Activated CD4-positive, alpha-beta T cell treated with anti-CD3 and anti-CD28 coated beads for 36 hours (primary cell): ENCODE measurements at places on chromosomes 4 and X. TPM values are rescaled to one million over a fixed set of nuclear protein-coding genes. Genes with fewer than 3 reads are reported as not detected.
A peak's percentile ranks its signal among the peaks of the same experiment; 100 is the strongest.

DNA sequence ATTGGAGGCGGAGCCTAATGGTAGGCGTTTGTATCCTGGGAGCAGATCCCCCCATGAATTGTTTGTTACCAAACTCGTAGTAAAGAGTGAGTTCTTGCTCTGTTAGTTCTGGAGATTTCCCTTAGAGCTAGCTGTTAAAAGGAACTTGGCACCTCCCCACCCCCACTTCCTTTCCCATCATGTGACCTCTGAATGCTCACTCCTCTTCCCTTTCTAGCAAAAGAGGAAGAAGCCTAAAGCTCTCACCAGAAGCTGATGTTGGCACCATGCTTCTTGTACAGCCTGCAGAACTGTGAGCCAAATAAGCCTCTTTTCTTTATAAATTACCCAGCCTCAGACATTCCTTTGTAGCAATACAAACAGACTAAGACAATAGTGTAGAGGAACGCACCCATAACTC is 13.8 kb upstream of the ATOH1 start:
- DNase-seq = no peak

DNA sequence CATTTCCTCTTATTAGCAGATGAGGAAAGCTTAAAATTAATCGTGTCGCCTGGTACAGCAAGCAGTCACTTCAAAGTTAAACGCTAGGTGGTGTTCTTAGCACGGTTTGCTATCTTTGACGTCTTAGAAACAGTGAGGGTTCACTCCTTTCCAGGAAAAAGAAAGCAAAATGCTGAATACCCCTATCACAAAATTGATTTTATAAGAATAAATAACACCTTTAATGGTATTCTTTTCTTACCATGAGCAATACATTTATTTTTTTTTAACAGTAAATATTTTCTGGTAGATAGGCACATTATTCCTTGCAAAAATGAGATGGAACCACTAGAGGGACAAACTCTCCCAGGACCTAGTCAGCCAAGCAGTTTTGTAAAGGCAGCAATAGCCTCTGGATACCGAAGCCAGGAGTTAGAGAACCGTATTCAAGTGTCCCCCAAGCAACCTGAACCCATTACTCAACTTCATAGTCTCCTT is 153.9 kb downstream of the KDR start:
- DNase-seq = no peak

GRCh38 chr4:40688446-40689095 is 58.9 kb upstream of the RBM47 start:
- peak; percentile 57 for DNase-seq

GRCh38 chrX:13638826-13639225 is 14.1 kb upstream of the TCEANC start:
- no peak for DNase-seq

DNA sequence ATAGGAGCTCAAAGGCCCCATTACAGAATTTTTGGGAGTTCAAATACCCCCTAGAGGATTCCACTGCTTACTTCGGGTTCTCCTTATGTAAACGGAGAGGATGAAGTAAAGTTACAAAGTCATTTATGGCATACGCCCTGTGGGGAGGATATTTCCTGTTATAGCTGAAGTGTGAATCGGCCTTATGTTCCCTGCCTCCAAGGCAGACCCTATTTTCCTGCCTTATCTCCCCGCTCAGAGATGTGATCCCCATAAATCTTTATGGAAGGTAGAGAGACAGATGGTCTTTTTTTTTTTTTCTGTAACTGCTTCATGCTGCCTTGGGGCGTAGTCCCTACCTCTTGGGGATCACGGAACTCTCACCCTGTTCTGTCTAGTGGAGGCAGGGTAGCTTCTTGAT is 56.0 kb upstream of the DHX15 start:
- DNase-seq = no peak

DNA sequence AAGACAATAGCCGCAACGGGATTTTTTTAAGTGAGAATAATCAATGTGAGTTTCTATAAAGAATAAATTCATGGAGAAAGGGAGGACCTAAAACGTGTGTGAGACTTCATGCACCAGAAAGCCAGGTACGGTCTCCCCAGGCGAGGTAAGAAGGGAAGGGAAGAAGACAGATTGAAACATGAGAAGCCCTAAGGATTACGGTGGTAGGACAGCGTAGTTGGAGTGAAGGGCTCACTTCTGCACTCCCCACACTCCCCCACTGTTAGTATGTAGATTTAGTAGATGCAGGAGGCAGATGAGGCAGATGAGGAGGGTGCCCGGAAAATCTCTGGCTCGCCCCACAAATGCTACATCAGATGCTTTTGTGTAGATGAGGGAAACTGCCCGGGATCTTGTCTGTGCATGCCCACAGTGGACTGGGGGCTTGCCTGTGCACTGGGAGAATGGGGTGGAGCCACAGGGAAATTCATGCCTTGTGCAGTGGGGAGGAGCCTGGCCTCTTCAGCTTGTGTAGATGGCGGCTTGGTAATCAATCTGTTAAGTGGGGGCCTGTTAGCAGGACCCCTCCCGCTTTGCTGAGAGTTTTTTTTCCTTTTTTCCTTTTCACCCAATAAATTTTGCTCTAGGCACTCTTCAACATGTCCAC is 1544.5 kb upstream of the TENM3 start:
- DNase-seq = no peak

DNA sequence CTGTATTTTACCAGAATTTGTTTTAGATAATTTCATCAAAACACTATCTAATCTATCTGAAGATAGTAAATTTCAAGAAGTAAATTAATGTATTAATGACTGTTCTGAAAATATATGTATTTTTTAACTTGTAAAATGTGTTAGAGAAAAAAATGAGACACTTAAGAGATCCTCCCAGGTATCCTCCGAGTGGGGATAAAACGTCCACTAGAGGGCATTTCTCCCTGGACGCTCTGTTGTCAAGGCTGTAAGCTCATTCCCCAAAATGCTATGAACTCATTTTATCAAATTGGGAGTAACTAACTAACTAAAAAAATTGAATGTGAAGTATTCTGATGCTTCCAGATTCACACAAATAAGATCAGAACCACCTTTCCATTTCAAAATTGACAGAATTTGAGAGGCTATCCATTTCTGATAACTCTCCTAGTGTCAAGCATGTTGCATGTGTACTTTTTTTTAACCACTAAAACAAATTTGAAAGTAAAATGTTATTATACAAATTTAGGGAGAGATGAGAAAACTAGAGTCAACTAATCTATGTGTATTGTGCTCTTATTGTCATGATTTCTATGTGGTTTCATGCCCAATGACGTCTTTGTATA is 337.3 kb upstream of the HS3ST1 start:
- peak; percentile 38 for DNase-seq

GRCh38 chr4:40564815-40565483 is 64.7 kb downstream of the RBM47 start:
- DNase-seq = no peak

- no peak for DNase-seq
These were observed 314.5 kb upstream of the RASGEF1B start for GRCh38 chr4:81786063-81786763.

- no peak for DNase-seq
These were observed 3.4 kb downstream of the CTBP1 start for GRCh38 chr4:1245481-1246051.

DNA sequence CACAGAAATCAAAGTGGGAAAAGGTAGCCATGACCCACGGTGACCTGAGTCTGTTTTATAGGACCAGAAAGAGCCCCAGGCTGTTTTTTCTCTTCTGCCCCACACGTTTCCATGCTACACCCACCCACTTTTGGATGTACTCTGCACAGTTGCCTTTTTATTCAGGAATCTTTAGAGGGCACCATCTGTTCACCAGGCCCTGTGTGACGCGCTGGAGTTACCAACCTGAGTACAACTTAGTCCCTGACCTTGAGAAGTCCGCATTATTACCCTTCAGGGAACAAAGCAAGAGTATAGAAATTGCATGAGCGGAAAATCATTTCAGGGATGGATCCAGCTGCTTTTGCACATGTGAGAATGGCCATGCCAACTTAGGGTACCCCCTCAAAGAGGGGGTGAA is 207.8 kb upstream of the GATB start:
- DNase-seq = no peak

- no peak for DNase-seq
These were observed 63.3 kb downstream of the FAT1 start for GRCh38 chr4:186660403-186660802.

DNA sequence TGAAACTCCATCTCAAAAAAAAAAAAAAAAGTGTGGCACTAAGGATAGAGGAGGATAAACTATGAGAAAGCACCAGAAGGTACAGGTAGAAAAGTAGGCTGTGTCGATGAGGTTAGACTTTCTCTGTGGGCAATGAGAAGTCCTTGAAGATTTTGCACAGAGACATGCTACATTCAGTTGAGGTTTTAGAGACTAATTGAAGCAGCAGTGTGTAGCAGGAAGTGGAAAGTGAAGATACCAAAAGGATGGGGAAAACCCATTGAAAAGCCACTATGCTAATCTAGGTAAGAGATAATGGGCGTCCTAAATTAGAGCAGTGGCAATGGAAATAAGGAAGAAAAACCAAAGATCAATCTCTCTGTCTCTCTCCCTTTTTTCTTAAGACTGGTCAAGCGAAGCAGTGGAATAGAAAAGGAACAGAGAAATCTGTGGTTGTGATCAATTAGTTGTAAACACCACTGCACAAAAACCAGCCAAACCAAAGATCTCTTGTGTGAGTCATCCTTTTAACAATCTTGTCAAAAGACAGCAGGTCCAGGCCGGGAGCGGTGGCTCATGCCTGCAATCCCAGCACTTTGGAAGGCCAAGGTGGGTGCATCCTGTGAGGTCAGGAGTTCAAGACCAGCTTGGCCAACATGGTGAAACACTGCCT is 3.5 kb downstream of the SPINK2 start:
- peak; percentile 65 for DNase-seq

RTL3 gene
- total RNA-seq = not detected

MAGEB17 gene
- total RNA-seq = not detected

GSX2 gene
- total RNA-seq = not detected

CYLC1 gene
- not detected for total RNA-seq

NEK1 gene
- 9.5 TPM for total RNA-seq

UVSSA gene
- 18.1 TPM for total RNA-seq

SMIM43 gene
- total RNA-seq = not detected

ZNF157 gene
- total RNA-seq = 0.75 TPM

RAI2 gene
- 0.39 TPM for total RNA-seq

UGT2B28 gene
- total RNA-seq = not detected

TEX11 gene
- total RNA-seq = not detected

EFHC2 gene
- 0.30 TPM for total RNA-seq
